Left lung (tissue), 14 donors: ENCODE measurements at places on chromosomes 1 and 21. TPM values are rescaled to one million over a fixed set of nuclear protein-coding genes. Genes with fewer than 3 reads are reported as not detected.
A peak's percentile ranks its signal among the peaks of the same experiment; 100 is the strongest.

- no peak for DNase-seq
Measured at GRCh38 chr1:44554706-44555105, 119.6 kb downstream of the TMEM53 start.

DNA sequence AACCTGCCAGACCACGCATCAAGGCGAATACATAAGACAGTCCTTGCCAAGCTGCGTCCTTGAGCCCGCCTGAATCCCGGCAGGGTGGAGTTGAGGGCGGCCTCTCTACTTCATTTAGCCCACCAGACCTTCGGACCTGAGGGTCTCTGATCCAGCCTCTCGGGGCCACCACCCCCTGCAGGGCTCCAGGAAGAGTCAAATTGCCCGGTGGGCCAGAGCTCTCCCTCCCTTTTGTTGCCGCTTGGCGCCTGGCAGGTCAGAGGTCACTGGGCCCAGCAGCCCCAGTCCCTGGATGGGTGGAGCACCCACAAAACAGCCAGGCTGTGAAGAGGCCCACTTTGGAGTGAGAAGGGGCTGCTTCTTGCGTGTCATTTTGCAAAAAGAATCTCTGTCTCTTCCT, 9.0 kb downstream of the GNG4 start:
- no peak for DNase-seq

DNA sequence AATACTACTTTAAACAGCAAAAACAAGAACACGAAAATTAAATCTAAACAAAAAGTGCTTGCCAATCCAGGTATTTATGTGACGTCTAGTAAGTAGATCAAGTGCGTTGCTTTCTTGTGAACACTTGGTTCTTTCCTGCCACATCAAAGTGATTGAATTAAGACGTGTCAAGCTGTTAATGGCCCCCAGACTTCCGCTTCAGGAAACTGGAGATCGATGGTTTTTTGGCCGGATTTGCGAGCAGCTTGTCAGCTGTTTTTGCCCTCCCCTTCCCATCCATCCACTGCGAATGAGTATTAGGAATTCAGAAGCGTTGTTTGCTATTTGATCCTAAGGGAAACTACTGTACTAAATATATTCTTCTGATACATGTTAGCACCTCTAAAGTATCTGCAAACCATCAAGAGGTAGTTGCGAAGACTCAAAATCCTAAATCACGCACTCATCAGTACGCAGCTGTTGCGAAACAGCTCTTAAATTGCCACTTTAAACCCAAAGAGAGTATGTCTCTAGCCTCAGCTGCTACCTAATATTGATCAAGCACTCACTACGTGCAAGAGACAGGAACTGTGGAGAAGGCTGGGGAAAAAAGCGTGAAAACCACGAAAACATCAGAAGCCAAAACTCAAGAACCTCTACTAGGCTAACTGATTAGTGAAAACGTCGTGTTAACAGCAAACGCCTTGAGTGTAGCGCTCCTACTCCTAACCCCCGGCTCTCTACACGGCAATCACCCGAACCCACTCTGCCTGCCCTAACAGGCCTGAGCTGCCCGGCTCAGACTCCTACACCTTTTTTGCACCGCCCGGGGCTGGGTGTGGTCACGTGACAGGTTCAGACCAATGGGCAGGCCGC, 473 bp upstream of the BRDT start:
- DNase-seq, result no peak

DNA sequence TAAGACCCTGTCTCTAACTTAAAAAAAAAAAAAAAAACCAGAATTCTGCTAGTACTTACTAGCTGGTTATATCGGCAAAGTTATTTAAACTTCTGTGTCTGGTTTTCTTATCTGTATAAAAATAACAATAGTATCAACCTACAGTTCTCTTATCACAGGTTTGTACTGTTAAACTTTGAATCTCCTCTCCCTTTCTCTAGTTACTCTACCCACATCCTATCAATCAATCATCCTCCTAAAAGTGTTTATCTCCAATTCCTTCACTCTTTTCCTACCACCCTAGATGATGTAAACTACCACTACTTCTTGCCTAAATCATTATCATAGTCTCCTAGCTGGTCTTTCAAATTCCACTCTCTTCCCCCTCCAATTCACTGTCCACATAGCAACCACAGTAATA, 27.6 kb downstream of the USP33 start:
- DNase-seq, result no peak

- no peak for DNase-seq
Measured at GRCh38 chr1:243748706-243749283, 101.2 kb downstream of the AKT3 start.

DNA sequence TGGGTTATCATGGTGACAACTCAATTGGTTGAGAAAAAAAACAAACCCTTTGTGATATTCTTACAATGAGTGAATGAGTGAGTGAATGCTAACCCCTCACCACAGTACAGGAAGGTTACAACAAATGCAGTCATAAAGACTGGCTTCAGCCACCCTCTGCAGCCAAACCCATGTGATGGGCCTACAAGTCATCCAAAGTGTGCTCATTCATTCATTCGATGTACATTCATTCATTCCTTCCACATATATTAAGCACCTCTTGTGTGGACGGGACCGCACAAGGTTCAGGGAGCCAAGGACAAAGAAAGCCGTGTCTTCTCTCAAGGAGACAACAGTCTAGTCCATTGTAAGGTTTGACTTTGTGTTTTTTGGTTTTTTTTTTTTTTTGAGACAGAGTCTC, 49.4 kb downstream of the WDR4 start:
- DNase-seq, result no peak

DNA sequence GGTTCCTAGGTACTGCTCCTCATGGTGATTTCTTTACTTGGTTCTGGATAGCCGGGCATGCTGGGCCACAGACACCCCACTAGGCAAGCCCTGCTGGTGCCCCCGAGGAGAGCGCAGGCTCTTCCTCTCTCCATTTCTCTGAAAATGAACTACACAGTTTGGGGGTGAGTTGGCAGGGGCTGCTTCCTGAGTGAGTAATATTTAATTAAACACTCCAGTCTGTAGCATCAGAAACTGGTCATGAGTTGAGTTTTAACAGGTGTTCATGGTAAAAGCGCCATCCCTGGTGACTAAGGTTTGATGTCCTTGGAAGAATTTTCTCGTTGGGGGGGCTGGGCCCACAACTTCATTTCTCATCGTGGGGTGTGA, 1.7 kb downstream of the SPSB1 start:
- DNase-seq, result no peak

GRCh38 chr21:19141511-19141910, 737.9 kb upstream of the TMPRSS15 start:
- DNase-seq, result no peak

DNA sequence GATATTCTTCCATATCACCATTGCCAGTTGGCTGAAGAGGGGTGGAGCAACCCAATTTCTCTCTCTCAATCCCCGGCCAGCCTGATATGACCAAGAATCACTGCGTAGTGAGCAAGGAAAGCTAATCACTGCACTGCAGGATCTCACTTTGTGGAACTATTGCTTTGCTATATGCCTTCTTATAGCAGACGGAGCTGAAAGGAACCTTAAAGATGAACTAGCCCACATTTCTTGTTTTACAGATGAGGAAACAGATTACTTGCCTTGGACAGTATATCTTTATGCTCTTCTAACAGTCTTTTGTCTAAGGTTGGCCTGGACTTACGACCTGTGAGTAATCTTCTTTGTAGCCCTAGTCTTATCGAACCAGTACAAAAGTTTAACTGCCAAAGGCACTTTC, 7.6 kb downstream of the APOBEC4 start:
- no peak for DNase-seq

DNA sequence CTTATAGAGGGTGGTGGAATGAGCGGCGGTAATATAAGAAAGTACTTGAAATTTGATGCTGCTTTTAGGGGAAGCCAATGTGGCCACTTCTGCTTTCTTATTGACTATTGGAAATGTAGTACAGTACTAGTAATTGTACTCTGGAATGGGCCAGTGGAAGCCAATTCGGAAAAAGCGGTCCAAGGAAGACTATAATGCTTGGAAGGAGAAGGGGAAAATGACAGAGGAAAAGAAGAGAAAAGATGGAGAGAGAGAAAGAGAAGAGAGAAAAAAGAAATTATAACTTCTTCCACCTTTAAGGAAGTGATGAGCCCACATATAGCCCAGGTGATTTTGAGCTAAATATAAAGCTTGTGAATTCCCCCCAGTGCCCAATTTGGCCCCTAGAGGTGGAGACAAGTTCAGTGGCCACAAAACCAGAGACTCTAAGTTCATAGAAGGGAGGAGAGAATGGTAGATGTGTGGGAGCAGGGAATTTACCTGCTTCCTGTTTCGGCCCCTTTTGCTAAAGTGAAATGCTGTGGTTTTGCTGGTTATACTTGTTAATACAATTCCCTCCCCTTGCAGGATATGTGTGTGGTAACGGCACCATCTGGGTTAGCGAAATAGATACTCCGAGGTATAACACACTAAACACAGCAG, 35.7 kb upstream of the DUSP10 start:
- DNase-seq, result no peak

GRCh38 chr1:188427642-188428041, 1598.9 kb downstream of the PLA2G4A start:
- DNase-seq, result no peak

GRCh38 chr21:34670962-34671348, 2.2 kb downstream of the CLIC6 start:
- DNase-seq, result no peak

GRCh38 chr1:160540859-160541233, 17.8 kb upstream of the SLAMF6 start:
- no peak for DNase-seq

DNA sequence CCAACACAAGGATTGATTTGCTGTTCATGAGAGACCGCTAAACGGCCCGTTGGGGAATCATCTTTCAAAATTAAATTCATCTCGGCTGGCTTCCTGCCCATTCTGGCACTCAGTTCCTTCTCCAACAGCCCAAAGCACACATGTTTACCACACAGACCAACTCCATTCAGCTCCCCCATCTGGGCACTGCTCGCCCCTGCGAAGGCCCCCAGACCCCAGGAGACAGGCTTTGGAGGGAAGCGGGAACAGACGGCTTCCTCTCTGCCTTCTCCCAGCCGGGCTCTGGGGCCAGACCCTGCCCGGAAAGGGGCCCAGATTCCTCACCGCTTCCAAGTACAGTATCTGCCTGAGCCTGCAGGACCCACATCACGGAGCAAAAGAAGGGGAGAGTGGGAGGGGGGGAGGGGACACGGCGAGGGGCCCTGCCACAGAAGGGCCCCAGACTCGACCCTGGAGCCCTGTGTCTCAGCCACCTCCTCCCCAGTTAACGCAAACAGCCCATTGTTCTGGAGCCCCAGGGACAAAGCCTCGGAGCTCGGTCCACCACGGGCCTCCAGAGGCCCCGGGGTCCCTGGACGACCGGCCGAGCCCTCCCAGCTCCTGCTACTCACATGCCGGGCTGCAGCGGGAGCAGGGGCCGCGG, 660 bp downstream of the MEGF6 start:
- DNase-seq, result peak; percentile 84

- no peak for DNase-seq
Measured at GRCh38 chr1:166489670-166490436, 323.1 kb upstream of the FAM78B start.

DNA sequence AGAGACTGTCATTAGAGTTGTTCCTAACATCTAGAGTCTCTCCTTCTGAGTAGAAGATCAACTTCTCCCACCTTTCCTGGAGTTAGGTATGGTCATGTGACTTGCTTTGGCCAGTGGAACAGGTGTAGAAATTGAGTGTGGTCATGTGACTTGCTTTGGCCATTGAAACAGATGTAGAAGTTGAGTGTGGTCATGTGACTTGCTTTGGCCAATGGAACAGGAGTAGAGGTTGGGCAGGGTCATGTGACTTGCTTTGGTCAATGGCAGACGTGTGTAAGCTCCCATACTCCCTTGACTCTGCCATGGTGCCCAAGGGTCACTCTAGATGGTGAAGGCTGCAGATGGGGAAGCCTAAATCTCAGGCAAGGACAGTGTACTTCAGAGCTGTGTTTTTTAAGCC, 306.0 kb downstream of the NPHP4 start:
- DNase-seq, result no peak

DNA sequence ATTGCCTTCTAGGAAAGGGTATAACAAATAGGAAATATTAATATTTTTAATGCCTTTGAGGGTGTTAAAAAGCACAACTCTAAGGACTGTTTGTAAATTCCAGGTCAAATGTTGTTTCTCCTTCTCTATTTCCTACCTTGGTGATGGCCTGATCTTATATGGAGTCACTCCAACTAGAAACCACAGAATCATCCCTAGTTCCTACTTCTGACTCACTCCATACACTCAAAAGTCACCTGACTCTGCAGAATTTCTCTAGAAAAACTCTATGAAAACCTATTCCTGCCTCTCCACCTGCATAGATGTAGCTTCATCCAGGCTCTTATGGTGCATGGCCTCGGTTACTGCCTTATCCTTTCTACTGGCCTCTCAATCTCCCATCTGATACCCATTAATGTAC, 14.5 kb downstream of the RGS4 start:
- DNase-seq, result no peak

- DNase-seq, result no peak
Measured at GRCh38 chr1:53110370-53111072, 31.9 kb downstream of the SLC1A7 start.

GRCh38 chr1:67717876-67718275, 32.9 kb downstream of the GADD45A start:
- DNase-seq, result no peak

DNA sequence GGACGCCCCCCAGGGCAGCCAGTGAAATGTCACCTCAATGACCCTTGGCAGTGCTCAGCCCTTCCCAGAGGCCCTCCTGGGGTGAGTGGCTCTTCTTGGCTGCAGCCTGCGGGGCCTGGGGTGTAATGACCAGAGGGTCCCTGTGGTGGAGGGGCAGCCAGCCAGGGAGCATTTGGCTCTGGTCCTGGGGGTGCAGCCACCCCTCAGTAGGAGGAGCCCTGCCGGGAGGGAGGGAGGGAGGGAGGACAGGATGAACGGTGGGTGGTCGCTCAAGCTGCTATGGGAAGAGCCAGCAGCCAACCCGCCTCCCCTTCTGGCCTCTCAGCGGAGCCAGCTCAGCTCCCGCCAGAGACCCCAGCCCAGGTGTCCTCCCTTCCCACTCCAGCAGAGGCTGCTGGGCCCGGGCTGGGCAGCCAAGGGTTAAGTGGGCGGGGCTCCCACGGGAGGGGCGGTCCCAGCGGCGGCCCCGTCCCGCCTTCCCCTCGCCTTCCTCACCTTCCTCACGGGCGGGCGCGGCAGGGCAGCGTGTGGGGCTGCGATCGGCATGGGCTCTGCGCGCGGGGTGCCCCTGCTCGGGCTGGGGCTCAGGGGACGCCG, 9.0 kb upstream of the PLCH2 start:
- peak; percentile 59 for DNase-seq

The KANK4 gene
- 10.9 TPM for polyA plus RNA-seq

The MOV10 gene
- polyA plus RNA-seq, result 69.5 TPM

The AMY2A gene
- 0.47 TPM for polyA plus RNA-seq

The NUF2 gene
- 18.4 TPM for polyA plus RNA-seq

The RGS1 gene
- 4.1 TPM for polyA plus RNA-seq

The ZNF695 gene
- polyA plus RNA-seq, result 2.7 TPM
